ENCODE measurements at places on chromosomes 12 and 14.

DNA sequence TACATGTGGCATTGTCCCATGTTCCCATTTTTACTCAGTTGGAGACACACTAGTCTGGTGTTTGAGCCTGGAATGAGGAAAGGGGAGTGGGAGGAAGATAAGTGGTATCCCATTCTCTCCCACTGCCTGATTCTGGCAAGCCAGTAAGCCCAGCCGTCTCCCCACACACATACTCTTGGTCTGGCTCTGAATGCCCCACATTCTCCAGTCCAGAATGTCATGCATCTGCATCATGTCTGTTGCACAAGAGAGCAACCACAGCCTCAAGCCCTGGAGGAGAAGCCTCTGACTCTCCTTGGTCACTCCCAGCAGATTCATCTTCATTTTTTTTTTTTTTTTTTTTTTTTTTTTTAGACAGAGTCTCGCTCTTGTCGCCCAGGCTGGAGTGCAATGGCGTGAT, 48.0 kb downstream of the DRAM1 start:
- DNase-seq = peak; percentile 27

DNA sequence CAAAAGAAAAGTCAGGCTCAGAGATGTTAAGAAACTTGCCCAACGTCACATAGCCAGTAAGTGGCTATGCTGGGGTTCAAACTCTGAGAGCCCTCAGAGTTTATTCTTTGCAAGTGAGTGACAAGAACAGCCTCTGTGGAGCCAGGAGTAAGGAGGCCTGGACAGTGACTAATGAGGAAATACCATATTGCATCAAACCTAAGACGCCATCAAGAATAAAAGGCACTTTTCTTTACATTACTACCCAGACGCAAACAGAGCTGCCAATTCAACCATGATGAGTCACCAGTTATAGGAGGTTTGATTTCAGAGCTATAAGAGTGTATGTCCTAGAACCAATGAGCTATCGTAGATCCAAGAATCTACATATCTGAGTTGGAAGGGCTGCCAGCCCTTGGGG, 9.4 kb downstream of the TNFRSF1A start:
- no peak for DNase-seq

DNA sequence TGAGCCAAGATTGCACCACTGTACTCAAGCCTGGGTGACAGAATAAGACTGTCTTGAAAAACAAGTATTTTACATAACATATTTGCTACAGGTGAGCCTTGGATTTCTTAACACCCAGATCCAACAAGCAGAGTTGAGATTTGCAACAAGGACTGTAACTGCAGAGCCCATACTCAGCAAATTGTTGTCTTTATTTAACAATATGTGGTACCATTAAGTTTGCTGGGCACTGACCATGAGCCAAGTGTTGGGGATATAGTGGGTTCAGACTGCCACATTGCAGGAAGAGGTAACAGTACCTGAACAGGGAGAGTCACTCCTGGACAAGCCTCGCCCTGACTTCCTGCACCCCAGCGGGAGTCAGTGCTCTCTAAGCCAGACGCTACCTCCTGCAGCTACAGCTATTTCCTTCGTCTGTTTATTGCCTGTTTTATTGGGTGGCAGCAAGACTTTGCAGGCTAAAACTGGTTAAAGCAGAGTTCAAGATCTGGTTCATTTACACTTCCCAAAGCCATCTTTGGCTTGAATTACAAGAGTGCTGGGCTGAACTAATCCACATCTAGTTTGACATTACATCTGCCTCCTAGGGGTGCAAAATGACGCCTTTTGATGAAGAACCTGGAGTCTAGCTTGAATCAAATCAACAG, 12.5 kb downstream of the AHSA1 start:
- DNase-seq = peak; percentile 80

- no peak for DNase-seq
These were observed 147.6 kb downstream of the PHETA1 start for GRCh38 chr12:111221062-111222026.

DNA sequence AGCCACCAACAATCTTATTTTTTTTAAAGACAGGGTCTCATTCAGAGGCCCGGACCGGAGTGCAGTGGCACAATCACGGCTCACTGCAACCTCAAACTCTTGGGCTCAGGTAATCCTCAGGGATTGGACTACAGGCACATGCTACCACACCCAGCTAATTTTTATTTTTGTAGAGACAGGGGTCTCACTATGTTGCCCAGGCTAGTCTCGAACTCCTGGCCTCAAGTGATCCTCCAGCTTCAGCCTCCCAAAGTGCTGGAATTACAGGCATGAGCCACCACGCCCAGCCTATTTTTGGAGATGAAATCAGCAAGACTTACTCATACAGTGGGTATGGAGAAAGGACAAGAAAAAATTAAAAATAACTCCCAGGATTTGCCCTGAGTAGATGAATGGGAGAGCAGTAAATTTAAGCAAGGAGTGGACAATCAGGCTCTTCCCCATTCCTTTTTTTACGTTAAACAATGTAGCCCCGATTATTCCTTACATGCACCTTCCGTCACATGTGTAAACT, 13.2 kb downstream of the FMNL3 start:
- no peak for DNase-seq

DNA sequence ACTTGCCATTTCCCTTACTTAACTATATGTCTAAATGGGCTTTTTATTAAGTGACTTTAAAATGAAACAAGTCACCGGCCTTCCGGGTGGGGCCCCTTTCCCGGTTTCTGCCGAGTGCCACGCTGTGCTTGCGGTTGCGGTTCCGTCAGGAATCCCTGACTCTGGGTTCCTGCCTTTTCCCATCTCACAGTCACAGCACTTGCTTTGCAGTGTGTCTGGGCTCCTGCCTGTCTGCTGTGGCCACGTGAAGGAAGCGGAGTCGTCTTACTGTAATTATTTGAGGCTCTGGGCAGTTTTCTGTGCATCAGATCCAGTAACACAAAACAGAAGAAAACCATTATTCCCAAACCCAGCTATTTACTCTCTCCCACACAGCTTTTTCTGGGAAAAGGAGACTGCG, 44.0 kb upstream of the FRMD6 start:
- DNase-seq = no peak

DNA sequence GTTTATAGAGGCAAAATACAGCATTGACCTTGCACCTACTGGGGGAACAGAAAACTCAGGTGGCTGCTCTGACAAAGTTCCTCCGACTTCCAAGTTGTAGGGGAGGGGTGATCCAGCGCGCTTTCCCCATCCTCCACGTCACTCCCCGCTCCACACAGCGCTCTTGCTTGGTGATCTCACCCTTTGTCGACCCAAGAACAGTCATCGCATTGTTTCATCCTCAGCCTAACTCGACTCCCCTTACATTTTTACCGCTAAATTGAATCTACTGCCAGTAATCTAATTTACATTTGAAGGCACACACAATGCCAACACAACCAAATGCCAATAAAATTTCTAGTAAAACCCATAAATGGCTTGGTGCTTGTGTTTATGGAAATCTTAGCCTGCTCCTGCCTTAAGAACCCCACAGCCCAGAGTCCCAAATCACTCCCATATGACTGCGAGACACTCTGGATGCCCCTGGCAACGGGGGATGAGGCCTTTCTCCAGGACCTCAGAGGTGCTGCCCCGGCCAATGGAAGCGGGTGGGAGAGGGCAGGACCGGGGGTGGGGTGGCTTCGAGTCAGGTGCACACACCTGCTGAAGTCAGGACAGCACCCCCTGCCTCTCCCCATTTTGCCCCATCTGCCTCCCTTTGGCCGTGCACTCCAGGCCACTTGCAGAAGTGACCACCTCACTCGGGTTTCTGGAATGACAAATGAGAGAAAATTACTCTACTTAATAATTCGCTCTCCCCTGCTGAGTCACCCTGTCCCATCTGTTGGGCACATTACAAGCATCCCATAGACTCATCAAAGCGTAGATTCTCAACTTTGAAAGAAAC, 98.2 kb upstream of the GSC start:
- no peak for DNase-seq

DNA sequence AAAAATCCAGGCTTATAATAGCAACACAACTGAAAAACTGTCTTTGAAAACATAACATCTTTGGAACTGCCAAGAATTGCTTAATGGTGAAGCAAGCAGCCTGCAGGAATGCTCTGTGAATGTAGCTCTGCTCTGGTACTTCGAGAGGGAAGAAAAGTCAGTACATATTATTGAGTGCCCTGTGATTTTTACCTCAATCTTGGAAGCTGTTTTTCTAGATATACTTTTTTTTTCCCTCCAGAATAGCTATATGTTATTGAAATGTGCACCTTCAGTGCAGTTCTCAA, 508.1 kb downstream of the PCNX1 start:
- no peak for DNase-seq

DNA sequence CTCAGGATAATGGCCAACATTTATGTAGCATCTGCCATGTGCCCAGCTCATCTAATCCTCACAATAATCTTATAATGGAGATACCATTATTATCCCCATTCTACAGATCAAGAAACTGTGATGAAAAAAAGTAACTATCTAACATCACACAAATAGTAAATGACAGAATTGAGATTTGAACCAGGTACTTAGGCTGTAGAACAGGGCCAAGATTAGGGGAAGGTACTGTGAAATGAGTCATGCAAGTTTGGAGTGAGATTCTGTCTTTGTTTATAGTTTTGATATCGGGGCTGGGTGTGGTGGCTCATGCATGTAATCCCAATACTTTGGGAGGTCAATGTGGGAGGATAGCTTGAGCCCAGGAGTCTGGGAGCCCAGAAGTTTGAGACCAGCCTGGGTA, 1.3 kb upstream of the GNPTAB start:
- no peak for DNase-seq

DNA sequence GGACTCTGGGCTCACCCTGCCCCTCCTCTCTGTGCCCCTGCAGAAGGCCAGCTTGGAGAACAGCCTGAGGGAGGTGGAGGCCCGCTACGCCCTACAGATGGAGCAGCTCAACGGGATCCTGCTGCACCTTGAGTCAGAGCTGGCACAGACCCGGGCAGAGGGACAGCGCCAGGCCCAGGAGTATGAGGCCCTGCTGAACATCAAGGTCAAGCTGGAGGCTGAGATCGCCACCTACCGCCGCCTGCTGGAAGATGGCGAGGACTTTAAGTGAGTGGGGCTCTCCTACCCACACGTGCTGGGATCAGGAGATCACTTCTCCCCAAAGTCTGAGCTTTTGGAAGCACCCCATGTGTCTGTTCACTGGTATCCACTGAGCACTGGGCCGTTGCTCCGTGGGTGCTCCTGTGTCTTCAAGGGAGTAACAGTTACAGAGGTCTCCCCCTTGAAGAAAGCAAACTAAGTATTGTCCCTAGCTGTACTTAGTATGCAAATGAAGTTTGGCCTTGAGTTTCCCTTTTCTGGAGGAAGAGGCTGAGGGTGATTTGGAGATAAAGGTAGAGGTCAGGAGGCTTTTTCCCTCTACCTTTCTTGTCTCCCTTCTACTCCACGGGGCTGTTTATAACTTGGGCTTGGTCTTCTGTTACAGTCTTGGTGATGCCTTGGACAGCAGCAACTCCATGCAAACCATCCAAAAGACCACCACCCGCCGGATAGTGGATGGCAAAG, 3.3 kb downstream of the KRT18 start:
- peak; percentile 74 for DNase-seq

DNA sequence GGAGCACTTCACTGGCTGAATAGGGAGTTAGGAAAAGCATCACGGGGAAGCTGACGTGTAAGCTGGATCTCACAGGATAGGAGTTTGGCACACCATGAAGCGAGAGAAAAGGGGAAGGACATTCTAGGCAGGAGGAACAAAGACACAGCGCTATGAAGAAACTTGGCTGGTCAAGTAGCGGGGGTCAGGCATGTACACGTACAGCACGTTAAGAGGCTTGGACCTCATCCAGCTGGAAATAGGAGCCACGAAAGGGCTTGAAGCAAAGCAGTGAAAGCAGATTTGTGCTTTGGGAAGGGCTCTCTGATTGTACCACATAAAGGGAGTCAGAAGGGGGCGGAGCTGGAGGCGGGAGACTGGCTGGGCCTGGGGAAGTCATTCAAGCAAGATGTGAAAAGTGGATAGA, 19.6 kb upstream of the GALNT8 start:
- DNase-seq = no peak

DNA sequence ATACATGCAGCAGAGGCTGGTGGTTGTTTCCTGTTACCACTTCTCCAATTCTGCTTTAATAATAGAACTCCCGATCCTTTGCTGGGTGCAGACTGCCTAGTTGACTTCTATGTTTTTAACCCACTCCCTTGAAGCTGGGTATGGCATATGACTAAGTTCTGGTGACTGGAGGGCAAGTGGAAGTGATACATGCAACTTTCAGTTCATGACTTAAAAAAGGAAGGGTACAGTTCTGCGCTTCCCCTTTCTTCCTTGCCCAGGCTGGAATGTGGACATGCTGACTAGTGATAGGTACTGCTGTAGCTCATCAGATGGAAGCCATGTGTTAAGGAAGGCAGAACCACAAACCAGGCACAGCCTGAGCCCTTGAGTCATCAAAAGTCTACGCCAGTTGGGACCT, 2.4 kb upstream of the A2M start:
- DNase-seq = no peak

DNA sequence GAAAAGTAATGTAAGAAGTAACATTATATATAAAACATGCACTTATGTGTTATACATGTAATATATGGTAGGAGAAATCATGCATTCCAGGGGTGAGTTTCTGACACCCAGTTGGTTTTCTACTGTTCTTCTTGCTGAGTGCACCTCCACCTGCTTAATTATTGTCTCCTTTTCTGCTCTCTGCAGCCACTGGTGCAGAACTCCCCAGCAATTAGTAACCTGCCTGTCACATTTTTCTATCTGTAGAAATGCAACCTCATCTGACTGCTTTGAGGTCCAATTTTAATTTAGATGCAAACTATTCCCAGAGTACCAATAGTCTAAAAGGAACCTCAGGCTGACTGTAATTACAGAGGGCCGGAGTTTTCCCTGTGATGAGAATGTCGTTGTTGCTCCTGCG, 842.1 kb downstream of the AACS start:
- DNase-seq = no peak

Measured in colonic mucosa (tissue), 4 donors.